ENCODE measurements at places on chromosomes 12 and 14.

GRCh38 chr12:123057513-123058265, 77.2 kb downstream of the ARL6IP4 start:
- DNase-seq: no peak

DNA sequence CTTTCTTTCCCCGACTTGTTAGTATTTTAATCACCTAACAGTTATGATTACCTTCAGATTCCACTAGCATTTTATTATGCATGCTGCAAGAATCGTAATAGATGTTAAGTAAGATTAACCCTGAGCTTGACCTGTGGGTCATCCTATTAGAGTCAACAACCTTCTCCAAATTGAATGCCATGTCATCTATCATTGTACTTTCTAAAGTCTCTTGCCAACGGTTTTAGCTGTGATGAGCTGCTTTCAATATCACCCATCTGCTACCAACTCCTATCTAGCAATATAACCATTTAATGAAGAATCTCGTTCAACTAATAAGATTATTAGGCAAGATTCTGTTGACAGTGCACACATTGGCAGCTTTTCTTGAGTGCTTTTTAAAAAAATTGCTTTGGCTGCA, 33.7 kb downstream of the DACT1 start:
- no peak for DNase-seq

DNA sequence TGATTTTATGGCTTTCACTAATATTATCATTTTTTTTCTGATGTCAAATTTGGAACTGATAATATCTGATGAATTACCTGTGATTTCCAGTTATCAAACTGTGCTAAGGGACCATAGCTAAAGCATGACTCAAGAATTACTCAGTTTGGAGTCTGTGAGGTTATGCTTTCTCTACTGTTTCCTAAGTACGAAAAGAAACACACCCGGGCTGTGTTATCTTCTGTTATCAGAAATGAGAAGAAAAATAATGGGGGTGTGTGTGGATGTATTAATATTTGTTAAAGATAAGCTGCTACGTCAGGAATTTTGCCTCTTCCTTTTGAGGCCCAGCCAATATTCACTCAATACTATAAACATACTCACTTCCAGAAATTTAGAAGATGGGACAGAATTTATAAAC, 1401.9 kb upstream of the FLRT2 start:
- no peak for DNase-seq

- DNase-seq: no peak
Measured at GRCh38 chr14:21703357-21704326, 30.0 kb upstream of the OR4E1 start.

DNA sequence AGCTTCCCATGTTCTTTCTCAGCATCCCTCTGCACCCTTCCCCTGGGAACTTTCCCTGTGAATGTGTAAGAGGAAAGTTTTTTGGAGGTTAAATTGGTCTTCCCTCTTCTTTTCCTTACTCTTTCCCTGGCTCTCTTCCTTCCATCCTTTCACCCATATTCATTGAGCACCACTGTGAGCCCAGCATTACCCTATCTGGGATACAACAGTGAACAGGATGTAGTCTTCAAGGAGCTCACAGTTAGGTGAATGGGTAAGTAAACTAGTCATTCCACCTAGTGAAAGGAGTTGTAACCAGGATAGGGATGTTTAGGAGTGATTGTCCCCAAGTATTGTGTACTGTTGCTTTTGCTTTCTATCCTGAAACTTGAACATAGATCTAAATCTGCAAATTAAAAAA, 123.8 kb downstream of the MYRFL start:
- no peak for DNase-seq

GRCh38 chr12:104306376-104306775, 2.8 kb downstream of the EID3 start:
- no peak for DNase-seq

Data from activated CD4-positive, alpha-beta T cell treated with anti-CD3 and anti-CD28 coated beads for 4 hours (primary cell).